HT1080 (cell line): ENCODE measurements at places on chromosomes 4 and X. TPM values are rescaled to one million over a fixed set of nuclear protein-coding genes. Genes with fewer than 3 reads are reported as not detected.
A peak's percentile ranks its signal among the peaks of the same experiment; 100 is the strongest.

DNA sequence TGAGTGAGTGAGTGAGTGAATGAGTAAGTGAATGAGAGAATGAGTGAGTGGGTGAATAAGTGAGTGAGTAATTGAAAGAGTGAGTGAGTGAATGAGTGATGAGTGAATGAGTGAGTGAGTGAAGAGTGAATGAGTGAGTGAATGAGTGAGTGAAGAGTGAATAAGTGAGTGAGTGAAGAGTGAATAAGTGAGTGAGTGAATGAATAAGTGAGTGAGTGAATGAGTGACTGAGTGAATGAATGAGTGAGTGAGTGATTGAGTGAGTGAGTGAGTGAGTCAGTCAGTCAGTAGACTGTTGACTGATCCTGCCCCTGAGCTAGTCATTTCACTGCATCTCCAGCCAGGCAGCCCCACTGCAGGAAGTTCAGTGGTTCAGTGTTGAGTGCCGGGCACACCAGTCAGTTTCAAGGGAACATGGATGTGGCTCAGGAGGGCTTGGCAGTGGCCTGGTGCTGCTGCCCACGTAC, 228.4 kb upstream of the PSAPL1 start:
- peak; percentile 49 for DNase-seq

- no peak for DNase-seq
These were observed 34.1 kb upstream of the SORCS2 start for GRCh38 chr4:7158081-7158750.

P2RY10 gene
- total RNA-seq, result not detected in 2 replicates

GRCh38 chr4:69025191-69025998, 70.9 kb upstream of the UGT2B7 start:
- peak; percentile 18 for DNase-seq

- no peak for DNase-seq
These were observed 17.7 kb downstream of the OTUD5 start for GRCh38 chrX:48939524-48940228.

GRCh38 chrX:98194036-98194435, 1310.3 kb downstream of the RPA4 start:
- no peak for DNase-seq

SGMS2 gene
- 13.8 and 20.8 TPM in 2 replicates for total RNA-seq

GRCh38 chr4:99305638-99306400, 15.0 kb upstream of the ADH1A start:
- DNase-seq, result no peak

DNA sequence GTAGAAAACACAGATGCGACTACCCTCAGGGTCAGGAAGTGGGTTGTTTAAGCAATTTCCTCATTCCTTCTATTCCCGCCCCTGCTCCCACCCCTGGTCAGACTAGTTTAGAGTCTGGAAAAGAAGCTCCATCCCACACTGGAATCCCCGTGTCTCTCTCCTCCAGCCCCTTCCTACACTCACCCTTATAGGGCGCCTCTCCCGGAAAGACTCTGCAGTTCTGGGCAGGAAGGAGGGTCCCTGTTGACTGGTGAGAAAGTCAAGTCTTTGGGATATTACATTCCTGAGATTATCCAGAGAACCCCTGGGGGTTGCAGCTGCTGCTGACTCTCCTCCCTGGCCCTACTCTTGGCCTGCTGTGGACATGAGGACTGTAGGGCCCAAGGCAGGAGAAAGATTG, 11.9 kb downstream of the STARD8 start:
- peak; percentile 30 for DNase-seq

DNA sequence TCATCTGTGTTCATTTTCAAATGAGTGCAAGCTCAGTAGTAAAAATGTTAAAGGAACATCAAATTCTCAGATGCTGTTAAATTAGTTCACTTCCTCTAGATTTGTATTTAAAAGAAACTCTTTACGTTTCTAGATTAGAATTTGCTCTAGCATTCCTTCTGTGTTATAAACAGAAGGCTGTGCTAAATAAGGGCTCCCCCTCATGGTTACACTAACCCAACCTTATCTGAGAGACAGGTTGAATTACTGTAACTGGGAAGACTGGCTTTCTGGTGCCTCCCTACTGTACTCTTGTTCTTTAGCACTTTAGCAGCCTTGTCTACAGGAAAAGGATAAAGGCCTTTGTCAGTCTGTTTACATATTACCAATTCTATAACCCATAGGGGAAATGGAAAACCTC, 56.8 kb downstream of the RXFP1 start:
- DNase-seq, result peak; percentile 26

- DNase-seq, result peak; percentile 62
These were observed 158.3 kb upstream of the AADAT start for GRCh38 chr4:170248029-170248428.

CXCL5 gene
- total RNA-seq, result 0.10 TPM in 1 of 2 replicates, not detected in the other

LIMCH1 gene
- 10.6 and 25.9 TPM in 2 replicates for total RNA-seq

DNA sequence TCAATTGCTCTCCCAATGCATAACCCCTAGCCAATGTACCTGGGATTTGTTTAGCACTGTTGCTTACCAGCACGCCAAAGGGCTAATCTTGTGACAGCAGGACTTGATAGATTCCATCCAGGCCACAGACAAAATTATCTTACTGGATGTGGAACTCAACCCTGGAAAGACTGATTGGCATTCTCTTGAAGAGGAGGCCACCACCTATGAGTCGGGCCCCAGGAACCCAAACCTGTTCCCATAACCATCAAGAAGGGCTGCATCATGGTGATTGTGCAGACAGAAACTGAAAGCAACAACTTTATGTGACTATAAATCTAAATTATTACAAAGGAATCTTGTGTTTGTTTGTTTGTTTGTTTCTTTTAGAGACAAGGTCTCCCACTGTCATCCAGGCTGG, 19.9 kb upstream of the TMEM255A start:
- DNase-seq, result no peak

HPSE gene
- total RNA-seq, result 4.0 and 6.0 TPM in 2 replicates

DNA sequence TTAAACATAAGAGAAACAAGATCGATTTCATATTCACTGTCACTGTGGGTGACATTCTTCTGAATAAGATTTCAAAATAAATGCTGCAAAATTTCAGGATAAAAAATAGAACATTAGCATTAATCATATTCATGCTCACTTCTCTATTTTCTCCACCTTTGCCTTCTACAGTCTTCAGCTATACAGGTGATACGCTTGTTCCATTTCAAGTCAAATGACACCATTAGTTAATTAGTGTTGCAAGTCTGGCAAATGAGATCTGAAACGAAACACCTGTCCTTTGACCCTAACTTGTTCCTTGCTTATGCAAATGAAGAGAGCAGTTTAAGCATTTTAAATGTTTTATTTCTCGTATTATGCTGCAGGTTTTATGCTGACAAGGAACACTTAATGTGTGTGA, 667.5 kb upstream of the MAGEB2 start:
- no peak for DNase-seq

DNA sequence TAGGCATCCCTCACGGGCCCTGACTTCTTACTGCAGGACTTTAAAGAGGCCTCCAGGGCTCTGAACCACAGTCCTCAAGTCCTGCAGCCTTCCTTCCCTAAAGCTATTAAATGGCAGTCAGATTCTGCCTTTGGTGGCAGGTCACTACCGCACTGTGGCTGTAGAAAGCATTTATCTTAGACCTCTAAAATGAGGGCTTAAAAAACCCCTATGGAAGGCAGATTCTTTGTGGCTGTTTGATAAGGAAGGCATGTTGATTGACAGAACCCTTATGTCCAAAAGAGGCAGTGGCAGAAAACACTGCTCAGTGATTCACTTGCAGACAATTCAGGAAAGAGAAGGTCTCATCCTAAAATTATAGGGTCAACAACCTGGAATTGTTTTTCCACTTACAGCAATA, 79.2 kb downstream of the FBXL5 start:
- no peak for DNase-seq

DNA sequence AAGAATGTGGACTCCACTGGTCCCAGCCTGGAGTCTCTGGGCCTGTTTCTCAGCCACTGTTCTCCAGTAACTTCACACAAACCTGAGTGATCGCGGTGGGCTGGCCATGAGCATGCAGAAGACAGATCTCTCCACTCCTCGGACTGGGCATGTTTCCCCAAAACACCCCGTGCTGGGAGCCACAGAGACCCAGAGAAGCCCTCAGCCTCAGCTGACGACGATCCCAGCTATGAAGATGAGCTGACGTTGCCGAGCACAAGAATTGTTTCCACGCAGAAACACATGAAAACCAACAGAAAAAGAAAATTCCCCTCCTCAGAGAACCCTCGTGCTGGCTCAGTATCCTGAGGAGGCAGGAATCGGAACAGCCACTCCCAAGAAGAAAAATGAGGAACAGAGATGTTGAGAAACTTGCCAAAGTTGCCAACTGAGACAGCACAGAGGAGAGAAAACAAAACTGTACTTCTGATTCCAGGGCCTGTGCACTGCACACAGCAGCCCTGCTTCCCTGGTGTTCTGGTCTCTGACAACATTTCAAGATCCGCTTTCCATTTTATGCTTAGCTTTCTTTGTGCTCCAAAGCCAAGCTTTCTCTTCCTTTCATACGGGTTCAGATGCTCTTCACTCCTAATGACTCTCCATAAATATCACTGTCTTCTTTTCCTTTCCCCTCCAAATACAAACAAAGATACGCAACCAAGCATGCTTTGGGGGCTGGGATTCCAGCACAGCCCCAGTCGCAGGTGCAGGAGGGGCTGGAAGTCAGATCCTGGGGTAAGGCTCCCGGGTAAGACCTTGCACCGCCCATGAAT, 81.4 kb downstream of the IRF2 start:
- DNase-seq, result no peak

DNA sequence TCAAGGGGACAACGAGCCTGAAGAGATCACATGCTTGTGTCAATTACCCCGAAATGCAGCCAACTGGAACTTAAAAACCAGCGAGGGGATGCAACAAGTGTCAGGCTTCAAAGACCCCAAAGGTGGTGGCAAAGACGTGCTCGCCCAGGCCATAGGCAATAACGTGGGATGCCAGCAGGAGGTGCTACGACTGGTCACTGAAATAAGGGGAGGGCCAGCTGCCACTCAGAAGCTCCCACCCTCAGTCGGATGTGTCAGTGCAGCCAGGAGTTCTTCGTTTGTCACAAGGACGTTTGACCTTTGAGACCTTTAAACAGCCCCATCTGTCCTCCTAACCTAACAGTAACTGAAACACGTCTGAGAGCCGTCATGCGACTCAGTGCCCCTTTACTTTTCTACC, 556.8 kb upstream of the PCDH10 start:
- no peak for DNase-seq

MRPS18C gene
- total RNA-seq, result 41.0 and 44.8 TPM in 2 replicates

DNA sequence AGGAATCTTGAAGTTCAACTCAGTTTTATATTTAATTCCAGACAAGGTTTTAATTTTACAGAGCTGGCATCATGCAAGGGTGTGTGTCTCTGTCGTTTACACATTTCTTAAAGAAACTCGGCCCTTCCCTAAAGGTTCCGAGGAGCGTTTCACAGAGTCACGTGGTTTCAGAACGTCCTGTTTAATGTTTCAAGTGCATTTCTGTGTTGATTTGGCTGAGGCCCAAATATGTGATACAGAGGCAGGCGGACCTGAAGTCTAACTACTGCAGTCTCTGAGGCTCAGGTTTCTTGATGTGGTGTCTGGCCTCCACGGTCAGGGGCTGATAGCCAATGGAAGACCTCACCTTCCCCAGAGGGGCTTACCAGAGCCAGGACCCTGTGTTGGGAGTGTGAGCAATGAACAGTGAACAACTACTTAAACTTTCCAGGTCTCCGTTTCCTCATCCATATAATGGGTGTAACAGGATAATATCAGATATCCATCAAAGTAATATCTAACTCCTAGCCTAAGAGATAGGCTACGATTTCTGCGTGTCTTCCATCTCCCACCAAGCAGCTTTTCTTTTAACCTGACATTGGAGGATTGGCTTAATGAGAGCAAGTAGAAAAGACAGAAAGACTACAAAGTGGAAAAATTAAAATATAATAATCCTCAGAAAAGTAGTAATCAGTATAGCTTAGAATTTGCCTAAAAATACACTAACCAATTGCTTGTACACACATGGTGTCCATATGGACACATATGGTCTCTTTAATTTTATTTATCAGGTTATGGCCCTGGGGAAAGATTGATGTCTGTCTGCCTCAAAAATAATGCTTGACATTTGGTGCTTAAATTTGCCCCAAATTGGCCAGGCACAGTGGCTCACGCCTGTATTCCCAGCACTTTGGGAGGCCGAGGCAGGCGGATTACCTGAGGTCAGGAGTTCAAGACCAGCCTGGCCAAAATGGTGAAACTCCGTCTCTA, 50.0 kb upstream of the TRIM2 start:
- no peak for DNase-seq

DNA sequence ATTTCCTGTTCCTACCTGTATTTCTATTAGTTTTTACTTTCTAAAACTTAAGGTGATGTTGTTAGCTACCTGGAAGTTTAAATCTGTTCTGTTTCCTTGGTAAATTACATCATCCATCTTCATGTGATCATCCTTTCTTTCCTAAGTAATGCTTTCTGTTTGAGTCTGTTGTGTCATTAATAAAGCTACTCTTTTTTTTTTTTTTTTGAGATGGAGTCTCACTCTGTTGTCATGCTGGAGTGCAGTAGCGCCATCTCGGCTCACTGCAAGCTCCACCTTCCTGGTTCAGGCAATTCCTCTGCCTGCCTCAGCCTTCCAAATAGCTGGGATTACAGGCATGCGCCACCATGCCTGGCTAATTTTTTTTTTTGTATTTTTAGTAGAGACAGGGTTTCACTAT, 73.3 kb downstream of the FIP1L1 start:
- peak; percentile 34 for DNase-seq

DNA sequence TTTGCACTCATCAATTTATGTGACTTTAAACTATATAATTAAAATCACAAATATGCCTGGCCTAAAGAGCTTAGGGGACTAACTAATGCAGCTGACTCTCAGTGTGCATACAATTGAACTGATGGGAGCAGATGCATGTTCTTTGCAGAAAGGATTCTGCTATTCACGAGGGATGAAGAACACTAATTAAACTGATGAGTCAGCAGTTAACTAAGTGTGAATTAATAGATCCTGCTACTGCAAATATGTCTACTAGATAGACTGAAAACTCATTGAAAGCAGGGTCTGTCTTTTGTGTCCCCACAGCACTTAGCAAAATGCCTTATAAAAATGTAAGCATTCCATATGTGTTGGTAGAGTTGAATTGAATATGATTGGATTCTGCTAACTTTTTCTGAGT, 104.0 kb downstream of the SRPX start:
- DNase-seq, result no peak

DNA sequence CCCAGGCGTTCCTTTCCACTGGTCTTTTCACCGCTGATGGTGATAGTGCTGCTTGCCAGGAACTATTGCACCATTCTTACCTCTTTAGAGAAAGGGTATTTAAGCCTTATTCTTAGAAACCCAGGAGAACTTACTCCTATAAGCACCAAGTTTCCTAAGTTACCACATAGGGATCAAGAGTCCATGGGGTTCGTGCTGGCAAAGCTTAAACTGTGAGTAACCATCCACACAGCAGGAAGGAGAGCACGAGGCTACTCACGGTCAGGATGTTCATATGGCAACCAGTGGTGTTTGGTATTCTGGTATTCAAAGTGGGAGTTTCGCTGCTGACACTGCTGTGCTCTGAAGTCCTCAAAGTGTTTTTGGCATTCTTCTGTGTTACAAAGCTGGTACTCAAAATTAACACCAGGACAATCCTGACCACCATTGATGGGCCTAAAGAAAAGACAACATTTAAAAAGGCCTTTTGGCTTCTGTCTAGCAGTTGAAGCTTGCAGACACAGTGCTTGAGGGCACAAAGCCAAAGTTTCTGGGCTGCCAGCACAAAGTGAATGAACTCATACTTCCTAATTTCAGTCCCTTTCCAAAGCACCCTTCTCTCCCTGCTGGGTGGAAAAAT, 256.9 kb downstream of the ADAMTS3 start:
- DNase-seq, result peak; percentile 86
